ENCODE measurements at places on chromosomes 3 and 15.

GRCh38 chr15:90946538-90946937, 8.1 kb upstream of the RCCD1 start:
- no peak for DNase-seq

- no peak for DNase-seq
Measured at GRCh38 chr3:195227871-195228270, 43.1 kb downstream of the XXYLT1 start.

DNA sequence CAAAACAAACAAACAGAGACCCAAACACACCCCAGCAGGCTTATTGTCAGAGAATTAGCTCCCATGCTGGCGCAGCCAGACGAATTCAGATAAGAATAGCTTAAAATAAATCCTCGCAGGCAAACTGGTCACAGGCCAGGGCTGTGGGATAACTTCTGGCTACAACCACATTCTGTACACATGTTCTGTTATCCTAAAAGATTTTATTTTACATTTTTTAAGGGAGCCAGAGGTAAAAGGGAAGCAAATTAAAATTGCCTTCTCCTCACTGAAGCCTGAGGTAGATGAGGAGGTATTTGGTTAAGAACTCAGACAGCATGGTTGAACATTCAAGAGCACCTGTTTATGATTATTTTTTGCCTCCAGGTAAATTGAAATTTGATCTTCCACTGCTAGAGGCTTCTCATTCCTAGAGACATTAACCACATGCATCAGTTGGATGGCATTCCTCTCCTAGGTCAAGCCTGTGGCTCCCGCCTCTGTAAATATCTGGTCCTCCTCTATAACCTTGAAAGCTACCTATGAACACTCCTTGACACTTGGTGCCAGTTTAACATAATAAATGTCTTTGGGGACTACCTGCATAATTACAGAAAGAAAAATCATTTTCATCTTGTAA, 190.3 kb downstream of the SATB1 start:
- no peak for DNase-seq

- DNase-seq, result no peak
Measured at GRCh38 chr15:38714309-38715072, 149.9 kb upstream of the RASGRP1 start.

DNA sequence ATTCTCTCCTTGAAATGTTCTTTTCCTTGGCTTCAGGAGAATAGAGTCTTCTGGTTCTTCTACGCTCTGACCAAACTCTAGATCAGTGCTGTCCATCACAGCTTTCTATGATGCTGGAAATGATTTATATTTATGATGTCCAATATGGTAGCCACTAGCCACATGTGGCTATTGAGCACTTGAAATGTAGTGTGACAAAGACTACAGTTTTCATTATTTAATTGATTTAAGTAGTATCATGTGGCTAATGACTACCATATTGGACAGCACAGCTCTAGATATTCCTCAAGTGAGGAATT, 2.9 kb downstream of the LNP1 start:
- no peak for DNase-seq

DNA sequence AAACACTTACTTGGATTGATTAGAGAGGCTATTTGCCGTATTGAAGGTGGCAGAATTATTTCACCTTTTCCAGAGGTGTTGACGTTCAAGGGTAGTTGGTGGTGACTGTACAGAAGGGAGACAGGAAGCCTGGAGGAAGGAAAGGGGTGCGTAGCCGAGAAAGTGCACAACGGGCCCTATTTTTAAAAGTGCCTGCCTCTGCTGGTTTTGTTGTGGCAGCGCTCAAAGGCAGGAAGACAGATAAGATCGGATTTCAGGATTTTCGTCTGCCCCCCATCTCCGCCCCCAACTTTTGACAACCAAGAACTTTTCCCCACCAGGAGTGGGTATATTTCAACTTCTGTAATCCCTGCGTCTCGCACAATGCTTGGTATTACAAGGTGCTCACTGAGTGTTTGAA, 38.5 kb downstream of the SMAD3 start:
- DNase-seq, result peak; percentile 48

All from effector memory CD4-positive, alpha-beta T cell (primary cell).